Occipital lobe (tissue), 3 donors: ENCODE measurements at places on chromosomes 7 and 10.

GRCh38 chr10:22816298-22816653, 101.9 kb upstream of the PIP4K2A start:
- DNase-seq = no peak

- peak; percentile 42 for DNase-seq
Measured at GRCh38 chr7:76220185-76221057, 18.7 kb downstream of the SRRM3 start.

DNA sequence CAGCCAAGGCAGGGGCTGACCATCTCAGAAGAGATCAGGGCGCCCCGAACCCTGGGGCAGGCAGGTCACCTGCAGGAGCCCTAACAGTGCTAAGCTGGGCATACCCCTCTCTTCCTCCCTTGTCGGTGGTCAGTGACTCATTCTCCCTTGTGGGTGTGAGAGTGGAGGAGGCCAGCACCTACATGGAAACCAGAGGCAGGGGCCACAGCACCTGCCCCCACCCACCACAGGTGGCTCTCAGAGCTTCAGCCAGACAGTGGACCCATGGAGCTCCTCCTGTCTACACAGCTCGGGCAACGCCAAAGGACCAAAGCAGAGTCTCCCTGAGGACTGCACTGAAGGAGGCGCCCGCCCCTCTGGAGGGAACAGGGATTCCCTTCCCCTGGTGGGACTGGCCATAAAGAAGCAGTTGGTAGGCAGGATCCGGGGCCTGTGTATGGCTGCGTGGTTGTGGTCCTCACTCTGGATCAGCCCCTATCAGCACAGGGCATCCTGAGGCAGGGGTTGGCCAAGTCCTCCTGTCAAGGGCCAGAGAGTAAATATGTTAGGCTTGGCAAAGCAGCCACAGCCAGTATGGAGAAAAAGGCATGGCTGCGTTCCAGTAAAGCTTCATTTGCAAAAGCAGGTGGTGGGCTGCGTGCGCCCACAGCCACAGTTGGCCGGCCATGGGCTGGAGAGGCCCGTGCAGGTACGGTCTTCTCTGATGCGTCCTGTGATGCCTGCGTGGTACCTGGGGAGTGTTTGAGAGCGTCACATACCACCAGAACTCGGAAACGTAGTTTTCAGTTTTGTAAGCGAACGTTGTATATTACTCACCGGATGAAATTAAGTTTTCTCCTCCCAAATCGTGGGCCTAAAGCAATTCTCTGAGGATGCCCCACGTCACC, 198.2 kb downstream of the EBF3 start:
- no peak for DNase-seq

GRCh38 chr7:98125759-98126158, 19.1 kb downstream of the LMTK2 start:
- no peak for DNase-seq

DNA sequence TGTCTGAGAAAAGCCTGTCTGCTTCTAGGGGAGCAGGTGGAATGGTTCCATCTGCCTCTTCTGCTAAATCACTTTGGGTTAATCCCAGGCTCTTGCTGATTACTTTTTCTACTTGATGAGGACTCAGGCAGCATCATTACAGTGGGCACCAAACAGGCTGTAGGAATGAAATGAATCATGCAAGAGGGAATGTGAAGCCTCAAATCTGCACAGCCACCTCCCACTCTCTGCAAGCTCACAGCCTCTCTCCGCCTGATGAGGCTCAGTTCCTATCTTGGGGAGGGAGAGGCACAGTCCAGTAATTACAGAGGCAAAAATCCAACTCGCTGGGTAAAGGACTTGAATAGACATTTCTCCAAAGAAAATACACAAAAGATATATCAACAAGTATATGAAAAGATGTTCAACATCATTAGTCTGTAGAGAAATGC, 34.0 kb downstream of the HSPA12A start:
- peak; percentile 67 for DNase-seq

DNA sequence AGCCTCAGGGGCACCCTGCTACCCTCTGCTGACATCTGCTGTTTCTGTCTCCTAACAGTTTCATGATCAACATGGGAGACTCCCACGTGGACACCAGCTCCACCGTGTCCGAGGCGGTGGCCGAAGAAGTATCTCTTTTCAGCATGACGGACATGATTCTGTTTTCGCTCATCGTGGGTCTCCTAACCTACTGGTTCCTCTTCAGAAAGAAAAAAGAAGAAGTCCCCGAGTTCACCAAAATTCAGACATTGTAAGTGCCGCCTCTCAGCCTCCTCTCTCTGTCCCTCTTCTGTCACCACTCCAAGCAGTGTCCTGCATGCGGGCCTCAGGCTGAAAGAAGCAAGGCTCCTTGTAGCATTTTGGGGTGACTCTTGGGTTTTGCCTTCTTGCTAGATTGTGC, 39.0 kb downstream of the POR start:
- no peak for DNase-seq

DNA sequence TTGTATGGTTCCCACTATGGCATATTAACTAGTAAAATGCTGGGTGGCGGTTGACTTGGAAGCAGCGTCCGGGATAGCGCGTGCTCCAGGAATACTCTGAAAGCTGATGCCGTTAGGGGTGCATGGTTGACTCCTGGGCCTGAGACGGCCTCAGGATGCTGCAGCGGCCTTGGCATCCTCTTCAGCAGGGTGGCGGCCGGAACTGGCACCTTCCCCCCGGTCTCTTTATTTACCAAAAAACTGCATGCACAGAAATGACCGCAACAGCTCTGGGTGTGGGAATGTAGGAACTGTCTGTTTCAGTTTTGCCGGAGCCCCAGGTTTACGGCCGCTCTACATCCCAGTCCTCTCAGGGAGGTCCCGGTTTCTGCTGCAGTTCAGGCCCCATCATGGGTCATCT, 28.8 kb downstream of the PFKP start:
- no peak for DNase-seq

DNA sequence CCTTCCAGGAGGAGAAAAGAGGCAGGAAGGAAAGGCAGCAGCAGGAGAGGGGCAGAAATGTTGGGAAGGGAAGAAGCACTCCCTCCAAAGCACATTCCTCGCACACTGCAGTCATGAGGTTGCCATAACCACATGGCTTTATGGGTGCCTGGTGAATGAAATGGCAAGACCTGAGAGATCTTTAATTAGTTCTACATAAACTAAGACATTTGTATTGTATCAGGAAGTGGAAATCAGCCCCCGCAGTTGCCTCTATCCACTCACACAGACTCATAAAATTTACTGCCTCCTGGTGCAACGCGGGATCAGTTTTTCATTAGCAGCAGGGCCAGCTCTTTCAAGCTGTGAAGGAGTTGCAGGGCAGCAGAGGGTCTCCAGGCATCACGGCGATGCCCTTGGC, 106.4 kb downstream of the COL13A1 start:
- no peak for DNase-seq

- DNase-seq = no peak
Measured at GRCh38 chr7:120654241-120654640, 203.7 kb downstream of the TSPAN12 start.

- DNase-seq = no peak
Measured at GRCh38 chr10:23870651-23871610, 338.0 kb upstream of the KIAA1217 start.

DNA sequence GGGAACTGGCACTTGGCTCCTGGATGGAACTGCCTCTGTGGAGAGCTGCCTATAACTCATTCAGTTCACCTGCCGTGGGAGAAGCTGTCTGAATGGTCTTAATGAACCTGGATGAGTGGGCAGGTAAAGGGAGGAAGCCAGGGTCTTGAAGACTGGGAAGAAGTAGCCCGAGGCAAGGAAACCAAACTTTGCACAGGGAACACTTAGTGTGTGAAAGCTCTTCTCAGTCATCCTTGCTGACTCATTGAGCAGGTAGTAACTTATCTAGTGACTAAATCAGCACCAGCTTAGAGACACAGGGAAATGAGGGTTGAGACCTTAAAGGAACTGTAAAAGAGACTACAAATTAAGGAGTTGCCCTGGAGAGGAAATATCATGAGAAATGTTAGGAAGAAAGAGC, 9.9 kb downstream of the LRRC4 start:
- DNase-seq = no peak

- DNase-seq = no peak
Measured at GRCh38 chr7:39676346-39676745, 53.0 kb downstream of the RALA start.

GRCh38 chr7:28355635-28356319, 56.5 kb upstream of the CREB5 start:
- no peak for DNase-seq

GRCh38 chr10:103550229-103550628, 56.7 kb downstream of the NEURL1 start:
- no peak for DNase-seq

DNA sequence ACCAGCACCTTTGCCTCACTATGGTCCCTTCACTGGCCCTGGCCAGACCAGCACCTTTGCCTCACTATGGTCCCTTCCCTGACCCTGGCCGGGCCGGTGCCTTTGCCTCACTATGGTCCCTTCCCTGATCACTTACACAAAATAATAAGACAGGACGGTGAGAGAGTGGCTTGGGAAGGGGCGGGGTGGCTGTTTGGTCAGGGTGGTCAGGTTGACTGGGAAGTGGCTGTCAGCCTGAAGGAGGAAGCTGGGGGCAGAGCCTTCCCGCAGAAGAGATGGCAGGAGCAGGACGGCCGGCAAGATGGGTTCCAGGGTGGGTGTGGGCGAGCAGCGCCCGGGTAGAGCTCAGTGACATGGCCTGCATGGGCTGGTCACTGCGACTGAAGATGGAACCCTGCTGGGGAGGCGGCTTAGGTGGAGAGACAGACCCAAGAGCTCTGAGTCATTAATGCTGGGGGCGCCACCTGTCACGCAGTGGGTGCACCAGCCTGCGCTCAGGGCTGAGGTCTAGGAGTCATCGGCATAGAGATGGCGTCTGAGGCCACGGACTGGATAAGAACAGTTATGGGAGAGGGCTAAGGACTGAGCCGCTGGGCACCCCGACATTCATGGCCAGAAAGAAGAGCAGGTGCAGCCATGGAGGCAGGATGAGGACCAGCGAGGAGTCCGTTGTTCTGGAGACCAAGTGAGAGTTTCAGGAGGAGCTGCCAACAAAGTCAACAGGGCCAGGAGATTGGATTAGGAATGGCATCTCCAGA, 91.8 kb downstream of the CHST15 start:
- DNase-seq = no peak

DNA sequence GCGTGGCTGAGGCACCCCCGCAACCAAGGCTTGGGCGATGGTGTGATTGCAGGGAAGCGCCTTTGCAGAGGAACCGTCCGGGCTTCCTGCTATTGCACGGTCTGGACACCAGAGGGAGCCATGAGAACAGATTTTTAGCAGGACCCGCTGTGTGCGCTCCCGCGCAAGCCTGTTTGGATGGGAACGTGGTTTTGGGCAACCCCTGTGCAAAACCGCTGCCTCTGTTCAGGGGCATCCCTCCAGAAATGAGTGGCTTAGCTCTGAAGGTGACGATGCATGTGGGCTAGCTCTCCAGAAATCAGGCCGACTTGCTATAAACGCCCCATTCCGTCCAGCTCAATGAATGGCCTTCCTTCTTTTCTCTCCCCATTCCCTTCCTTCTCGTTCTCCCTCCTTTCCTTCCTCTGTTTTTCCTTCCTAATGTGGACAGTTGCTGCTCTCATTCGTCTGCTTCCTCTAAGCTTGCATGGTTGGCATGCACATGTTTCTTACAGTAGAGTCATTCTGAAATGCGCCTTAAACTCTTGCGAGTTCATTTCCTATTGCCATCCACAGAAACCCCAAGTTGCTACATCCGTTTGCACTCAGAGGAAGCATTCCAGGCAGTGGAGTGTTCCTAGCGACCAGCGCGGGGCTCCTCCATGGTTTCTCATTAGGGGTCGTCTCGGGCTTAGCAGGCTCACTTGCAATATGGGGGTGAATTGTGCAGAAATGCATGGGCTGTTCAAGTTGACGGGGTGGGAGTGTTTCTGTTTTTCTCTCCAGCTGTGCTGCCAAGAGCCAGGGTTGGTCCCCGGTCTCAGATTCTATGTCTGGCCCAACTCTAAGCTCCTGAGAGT, 302.5 kb upstream of the GALNT17 start:
- peak; percentile 47 for DNase-seq

GRCh38 chr7:139058943-139059342, 23.1 kb upstream of the ZC3HAV1L start:
- no peak for DNase-seq

GRCh38 chr10:119135513-119135881, 30.0 kb downstream of the SFXN4 start:
- no peak for DNase-seq

GRCh38 chr7:1767524-1767923, 97.4 kb downstream of the ELFN1 start:
- no peak for DNase-seq

GRCh38 chr7:85237721-85238120, 50.9 kb upstream of the SEMA3D start:
- DNase-seq = no peak

DNA sequence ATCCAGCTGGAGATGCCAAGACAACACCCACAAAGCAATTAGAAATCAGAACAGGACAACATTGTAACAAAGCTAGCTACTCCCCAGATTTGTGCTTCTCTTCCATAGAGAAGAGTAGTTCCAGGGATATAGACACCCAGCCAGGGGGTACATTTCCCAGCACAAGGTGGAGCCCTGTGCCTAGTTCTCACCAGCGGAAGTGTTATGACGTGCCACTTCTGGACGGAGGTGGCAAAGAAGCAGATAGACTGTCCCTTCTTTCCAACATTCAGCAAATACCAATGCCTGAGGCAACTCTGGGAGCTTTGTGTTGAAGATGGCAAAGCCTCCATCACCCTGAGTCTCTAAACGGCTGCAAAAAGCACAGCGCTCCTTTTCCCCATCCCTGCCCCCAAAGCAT, 23.4 kb upstream of the GSAP start:
- peak; percentile 45 for DNase-seq

DNA sequence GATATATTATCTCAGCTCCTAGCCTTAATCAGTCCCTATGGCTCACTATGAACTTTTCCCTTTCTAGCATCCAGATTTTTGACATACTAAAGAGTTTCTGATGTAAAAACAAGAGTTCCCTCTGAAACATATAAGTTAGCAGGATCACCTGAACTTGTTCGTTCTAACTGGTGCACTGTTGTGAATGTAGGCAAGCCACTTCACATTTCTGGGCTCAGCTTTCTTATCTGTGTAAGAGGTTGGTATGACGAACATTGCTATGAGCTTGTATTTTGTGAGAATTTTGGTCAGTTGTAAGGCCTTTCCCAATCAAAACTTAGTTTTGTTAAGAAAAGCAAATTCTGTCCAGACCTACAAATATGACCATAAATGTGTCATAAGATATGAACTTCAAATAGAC, 46.1 kb downstream of the MAGI2 start:
- DNase-seq = no peak

DNA sequence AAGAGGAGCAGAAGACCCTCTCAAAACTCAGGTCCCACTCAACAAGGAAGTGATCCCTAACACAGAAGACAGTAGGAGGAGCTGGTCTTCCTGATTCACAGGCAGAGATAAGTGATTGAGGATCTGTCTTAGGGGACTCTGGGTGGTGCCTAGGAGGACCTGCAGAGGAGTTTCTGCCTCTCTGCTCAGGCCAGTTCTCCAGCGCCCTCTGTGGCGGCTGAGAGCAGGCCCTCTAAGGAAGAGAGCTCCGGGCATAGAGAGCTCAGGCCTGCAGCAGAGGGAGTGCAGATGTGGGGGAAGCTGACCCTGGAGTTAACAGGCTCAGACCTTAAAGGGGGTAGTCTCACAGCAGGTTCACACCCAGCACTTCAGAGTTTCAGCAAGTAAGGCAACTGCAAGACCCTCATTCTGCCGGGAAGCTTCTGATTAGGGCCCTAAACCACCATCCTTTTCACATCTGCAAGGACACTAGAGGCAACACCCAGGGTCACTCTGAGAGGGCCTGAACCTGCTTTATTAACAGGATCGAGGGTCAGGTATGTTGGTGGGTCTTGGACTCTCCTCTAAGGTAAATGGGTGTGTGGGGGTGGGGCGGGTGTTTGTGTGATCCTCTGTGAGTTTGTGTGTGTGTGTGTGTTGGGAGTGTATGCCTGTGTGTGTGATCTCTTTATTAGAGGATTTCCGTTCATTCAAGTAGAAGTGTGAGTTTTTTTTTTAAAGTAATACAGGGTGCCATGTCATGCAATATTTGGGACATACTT, 57.6 kb upstream of the TARP start:
- no peak for DNase-seq
